ENCODE measurements at places on chromosomes 13 and 19.
A peak's percentile ranks its signal among the peaks of the same experiment; 100 is the strongest.

- no peak for DNase-seq
Measured at GRCh38 chr13:76414320-76414719, 471.9 kb downstream of the KCTD12 start.

- DNase-seq = peak; percentile 77
Measured at GRCh38 chr13:21884299-21884909, 213.5 kb downstream of the FGF9 start.

- no peak for DNase-seq
Measured at GRCh38 chr13:51713807-51714206, 90.2 kb downstream of the DHRS12 start.

GRCh38 chr19:710767-711166, 2.0 kb downstream of the PALM start:
- no peak for DNase-seq

DNA sequence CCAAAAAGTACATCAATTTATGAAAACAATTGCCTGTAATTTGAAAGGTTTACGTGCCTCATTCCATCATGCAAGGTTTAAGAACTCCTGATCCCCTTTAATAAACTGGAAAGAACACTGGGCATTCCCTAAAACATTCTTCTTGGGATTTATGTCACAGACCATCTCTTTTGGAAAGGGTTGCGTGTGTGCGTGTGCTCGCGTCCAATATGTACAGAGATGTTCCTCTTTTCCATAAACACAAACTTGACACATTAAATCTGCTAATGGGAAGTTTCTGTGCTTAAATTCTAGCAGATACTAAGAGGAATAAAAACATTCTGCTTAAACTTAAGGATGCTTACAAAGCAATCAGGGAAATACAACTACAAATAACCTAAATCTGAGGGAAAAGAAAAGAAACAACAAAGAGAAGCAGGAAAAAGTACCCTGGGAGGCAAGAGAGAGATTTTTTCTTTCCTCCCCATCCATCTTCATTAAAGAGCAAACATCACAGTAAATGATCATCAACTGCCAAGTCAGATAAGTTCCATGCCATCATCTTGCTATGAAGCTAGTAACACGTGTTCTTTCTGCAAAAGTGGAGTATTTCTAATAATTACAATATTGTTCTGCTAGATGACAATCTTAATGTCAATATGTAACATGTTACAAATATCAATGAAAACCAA, 83.7 kb downstream of the STK24 start:
- DNase-seq = no peak

- no peak for DNase-seq
Measured at GRCh38 chr13:73828811-73829210, 305.4 kb downstream of the KLF12 start.

DNA sequence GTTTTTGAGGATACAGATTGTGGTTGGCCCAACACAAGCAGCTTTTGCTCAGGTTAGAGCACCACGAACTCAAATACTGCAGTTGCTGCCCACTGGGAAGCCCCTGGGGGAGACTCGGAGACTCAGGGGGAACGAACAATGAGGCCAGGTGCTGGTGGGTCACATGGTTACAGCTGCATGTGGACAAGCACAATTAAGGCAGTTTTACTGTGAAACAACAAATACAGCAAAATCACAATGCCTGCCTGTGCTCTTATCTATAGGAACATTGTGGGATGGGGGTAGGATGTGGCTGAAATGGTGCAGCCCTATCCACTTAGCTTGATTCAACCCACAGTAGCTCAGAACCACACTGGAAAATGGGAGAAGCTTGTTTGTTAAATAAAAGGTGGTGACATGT, 119.7 kb upstream of the SPATA13 start:
- no peak for DNase-seq

DNA sequence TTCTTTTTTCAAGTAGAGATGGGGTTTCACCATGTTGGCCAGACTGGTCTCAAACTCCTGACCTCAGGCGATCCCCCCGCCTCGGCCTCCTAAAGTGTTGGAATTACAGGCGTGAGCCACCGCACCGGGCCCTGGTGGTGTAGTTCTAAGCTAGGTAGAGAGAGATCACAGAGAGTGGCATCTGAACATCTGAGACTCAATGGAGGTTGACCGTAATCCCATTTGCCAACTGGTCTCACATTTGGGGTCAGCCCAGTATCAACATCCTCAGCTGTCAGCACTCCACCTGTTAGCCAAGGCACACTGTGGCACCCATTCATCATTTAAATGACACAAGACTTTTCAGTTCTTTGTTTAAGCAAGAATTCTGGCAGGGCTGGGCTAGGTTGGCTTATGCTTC, 8.1 kb downstream of the SELENOW start:
- DNase-seq = no peak

GRCh38 chr13:67791047-67791446, 560.9 kb upstream of the PCDH9 start:
- no peak for DNase-seq

GRCh38 chr13:62057286-62057685, 641.6 kb upstream of the PCDH20 start:
- DNase-seq = no peak

DNA sequence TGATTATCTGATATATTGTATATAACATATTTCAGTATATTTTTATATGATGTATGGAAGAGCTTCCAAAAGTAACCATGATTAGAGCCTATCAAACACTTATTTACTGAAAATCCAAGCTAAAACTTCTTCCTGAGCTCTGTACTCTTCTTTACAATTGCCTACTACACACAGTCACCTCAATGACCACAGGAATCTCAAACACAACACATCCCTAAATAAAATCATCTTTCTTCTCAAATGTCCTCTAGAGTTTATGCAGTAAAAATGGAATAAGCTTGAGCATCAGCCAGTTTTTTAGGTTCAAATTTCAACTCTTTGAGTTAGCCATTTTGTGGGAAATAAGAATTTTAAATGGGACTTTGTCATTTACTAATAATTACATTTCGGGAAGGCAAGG, 102.6 kb upstream of the FNDC3A start:
- no peak for DNase-seq

DNA sequence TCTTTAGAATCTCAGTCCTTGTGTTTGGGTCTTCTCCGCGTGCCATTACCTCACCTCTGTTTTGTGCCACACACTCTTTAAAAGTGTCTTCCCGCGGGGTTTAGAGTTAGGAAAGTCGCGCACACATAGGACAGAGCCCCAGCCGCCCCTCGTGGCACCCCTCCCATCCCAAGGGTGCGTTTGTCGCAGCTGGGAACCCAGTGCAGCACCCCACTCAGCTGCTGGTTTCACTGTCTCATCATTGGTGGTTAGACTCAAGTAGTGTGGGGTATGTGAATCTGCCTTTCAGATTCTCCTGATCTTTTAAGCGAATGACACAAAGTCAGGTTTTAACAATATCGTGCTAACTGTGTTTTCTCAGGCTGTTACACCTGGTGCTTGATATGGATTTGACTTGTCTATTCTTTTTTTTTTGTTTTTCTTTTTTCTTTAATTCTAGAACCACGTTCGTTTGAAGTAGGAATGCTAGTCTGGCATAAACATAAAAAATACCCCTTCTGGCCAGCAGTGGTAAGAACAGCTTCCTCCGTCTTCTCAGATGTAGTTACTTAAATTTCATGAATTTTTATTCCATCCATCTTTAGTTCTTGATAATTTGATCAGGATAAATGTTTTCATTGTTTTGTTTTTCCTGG, 19.5 kb upstream of the NDUFS7 start:
- DNase-seq = no peak

GRCh38 chr19:33484226-33484774, 37.3 kb downstream of the PEPD start:
- DNase-seq = no peak

Data from NCI-H526 treated with DMSO at 0.1 percent for 48 hours (cell line).